ENCODE measurements at places on chromosomes 4 and X.

DNA sequence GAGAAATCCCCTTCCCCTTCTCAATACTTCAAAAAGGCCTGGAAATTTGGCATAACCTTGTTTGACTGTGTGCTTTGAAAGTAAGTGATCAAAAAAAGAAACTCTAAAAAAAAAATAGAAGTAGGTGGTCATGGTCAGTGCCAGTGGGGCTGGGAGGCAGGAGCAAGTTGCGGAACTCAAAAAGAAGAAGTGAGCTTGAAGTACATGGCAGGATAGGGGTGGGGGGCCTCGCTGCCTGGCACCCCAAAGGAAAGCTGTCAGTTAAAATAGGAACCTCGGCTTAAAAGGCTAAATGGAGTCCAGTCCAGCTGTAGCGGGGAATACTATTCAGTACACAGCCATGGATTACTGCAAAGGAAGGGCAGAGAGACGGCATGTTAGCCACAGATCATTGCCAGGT, 12.2 kb upstream of the NKRF start:
- DNase-seq = no peak

DNA sequence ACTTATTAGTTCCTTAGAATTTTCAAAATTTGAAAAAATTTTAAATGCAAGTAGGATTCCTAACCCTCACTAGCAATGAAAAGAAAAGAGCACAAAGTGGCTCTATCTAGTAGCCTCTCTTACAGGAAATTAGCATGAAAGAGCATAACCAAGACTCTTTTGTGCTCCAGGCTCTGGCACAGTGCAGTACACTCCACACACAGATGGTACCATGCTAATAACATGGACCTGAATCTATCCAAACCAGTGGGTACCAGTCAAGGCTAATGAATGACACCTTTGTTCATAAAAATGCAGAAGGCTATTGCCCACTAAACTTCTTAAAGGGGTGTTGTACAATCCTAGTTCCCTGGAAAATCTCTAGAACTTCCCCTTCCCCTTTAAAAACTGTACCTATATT, 119.0 kb downstream of the MANBA start:
- DNase-seq = no peak

DNA sequence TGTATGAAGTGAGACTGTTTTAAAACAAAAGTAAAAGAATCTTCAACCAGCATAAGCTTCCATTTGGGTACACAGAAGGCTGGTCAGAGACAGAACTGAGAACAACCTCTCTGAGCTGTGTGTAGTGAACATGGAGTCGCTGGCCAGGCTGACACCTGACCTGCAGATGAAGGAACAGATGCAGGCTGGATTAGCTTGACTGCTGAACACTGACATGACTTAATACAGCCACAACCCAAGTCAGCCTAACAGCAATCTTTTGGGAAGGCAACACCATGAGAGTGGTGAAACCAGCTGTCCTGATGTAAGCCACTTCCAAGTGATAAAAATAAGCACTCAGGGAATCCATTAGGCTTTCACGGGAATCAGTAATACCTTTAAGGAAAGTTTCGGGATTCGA, 10.1 kb downstream of the SCARB2 start:
- DNase-seq = no peak

GRCh38 chr4:156790866-156791265, 180.7 kb downstream of the PDGFC start:
- no peak for DNase-seq

DNA sequence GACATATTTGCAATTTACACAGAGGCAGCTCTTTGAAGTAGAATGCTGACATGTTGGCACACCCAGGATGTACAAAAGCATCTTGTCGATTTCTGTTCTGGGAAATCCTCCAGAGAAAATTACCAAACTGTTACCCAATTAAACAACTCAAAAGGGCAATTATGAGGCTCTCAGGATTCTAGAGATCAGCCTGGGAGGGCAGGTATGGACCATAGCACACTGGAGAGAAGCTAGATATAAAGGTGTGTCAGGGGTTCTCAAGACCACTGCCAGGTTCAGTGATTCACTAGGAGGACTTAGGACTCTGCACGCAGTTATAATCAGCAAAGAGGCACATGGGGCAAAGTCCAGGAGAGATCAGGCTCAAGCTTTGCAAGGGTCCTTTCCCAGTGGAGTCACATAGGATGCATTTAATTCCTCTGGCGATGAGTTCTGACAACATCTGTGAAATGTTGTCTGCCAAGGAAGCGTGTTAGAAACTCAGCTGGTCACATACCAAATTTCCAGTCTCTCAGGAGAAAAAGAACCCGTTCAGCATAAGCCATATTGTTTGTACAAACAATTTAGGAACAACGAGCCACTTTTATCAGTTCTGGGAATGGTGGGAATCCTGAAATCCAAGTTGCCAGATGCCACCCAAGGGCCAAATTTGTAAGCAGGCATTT, 100.8 kb downstream of the SYTL5 start:
- no peak for DNase-seq

- DNase-seq = no peak
These were observed 12.3 kb upstream of the NDP start for GRCh38 chrX:43985511-43985910.

GRCh38 chr4:148025981-148026380, 294.1 kb downstream of the ARHGAP10 start:
- DNase-seq = no peak

- DNase-seq = no peak
These were observed 18.9 kb upstream of the GLRA3 start for GRCh38 chr4:174847801-174848427.

- no peak for DNase-seq
These were observed 96.0 kb upstream of the NHS start for GRCh38 chrX:17278961-17279360.

DNA sequence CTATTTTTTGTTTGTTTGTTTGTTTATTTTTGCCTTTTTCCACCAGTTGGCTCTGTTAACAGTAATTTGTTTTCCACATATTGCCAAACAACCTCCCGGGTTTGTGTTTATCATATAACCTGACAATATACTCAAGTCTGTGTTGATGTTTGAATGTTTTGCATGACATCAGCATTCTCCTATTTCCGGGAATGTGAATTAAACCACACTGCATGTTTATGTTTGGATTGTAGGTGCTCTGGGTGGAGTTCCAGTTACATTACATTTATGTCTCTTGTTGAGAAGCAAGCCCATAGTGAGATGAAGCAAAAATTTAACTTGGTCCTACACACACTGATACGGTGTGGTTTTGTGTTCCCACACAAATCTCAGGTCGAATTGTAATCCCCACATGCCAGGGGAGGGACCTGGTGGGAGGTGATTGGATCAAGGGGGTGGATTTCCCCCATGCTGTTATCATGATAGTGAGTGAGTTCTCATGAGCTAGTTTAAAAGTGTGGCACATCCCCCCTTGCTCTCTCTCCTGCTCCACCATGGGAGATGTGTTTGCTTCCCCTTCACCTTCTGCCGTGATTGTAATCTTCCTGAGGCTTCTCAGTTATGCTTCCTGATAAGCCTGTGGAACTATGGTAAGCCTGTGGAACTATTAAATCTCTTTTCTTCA, 54.4 kb upstream of the CLNK start:
- no peak for DNase-seq

GRCh38 chrX:123909523-123909922, 49.7 kb downstream of the XIAP start:
- DNase-seq = no peak

DNA sequence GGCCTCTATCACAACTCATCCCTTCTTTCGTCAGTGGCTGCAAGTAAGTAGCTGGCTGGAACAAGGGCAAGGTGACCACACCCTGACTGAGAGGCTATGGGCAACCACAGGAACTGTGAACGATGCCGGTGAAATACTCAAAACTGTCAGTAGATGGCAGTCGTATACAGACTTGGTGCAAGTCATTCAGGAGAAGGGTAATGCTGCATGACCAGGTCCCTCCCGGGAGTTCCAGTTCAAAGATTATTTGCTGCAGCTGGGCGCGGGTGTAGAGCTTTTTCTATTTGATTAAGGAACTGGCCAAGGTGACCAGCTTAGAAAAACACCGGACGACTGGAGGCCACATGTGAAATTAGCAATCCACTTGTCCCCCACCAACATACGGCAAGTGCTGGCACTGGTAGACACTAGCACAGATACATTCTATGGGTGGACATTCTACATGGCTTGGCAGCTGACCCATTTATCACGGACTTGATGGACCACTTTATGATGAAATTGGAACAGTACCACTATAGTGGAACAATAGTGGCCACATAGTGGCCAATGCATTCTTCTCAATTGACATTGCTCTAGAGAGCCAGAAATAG, 726.6 kb downstream of the TRAM1L1 start:
- DNase-seq = peak; percentile 25
